Stimulated activated CD4-positive, alpha-beta T cell treated with anti-CD3 and anti-CD28 coated beads, Interleukin-4, amount 100 ng/mL, for 24 hours (primary cell): ENCODE measurements at places on chromosomes 13 and 19.

DNA sequence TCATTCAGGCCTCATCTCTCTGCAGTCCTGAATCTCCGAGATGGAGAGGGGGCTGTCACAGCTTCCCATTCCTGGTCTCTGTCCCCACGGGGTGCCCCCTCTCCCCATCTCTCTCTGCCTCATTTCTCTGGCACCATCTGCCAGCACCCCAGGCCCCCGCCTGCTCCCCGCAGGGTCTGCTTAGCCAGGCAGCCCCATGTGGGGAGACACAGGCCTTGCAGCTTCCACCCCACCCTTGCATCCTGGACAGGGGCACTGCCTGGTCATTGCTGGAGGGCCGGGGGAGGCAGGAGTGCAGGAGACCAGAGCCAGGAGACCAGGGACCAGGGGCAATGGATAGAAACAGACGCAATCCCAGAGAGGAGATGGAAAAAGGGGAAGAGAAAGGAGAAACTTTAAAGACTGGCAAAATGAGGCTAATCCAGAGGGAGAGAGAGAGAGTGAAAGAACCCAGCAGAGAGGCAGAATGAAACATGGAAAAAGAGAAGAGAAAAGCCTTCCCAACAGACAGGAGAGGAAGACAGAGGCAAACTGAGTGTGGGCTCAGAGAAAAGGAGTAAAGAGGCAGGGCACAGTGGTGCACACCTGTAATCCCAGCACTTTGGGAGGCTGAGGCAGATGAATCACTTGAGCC, 8.8 kb upstream of the GIPR start:
- no peak for DNase-seq

GRCh38 chr13:99988529-99989275, 7.1 kb downstream of the ZIC2 start:
- no peak for DNase-seq

DNA sequence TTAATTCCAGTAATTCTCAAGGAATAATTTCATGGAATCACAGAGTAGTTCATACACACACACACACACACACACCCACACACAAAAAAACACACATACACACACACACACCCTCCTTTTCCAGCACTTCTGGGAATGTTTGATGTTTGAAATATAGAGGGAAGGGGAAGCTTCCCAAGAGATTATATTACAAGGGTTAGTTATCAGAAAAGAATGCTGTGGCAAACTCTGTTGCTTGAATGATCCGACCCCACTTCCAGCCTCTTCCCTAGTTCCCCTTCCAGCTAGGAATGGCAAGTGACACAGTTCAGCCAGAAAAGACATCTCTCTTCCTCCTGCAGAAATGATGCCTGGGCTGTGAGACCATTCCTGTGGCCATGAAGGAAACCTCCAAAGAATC, 49.9 kb downstream of the KCTD12 start:
- no peak for DNase-seq

DNA sequence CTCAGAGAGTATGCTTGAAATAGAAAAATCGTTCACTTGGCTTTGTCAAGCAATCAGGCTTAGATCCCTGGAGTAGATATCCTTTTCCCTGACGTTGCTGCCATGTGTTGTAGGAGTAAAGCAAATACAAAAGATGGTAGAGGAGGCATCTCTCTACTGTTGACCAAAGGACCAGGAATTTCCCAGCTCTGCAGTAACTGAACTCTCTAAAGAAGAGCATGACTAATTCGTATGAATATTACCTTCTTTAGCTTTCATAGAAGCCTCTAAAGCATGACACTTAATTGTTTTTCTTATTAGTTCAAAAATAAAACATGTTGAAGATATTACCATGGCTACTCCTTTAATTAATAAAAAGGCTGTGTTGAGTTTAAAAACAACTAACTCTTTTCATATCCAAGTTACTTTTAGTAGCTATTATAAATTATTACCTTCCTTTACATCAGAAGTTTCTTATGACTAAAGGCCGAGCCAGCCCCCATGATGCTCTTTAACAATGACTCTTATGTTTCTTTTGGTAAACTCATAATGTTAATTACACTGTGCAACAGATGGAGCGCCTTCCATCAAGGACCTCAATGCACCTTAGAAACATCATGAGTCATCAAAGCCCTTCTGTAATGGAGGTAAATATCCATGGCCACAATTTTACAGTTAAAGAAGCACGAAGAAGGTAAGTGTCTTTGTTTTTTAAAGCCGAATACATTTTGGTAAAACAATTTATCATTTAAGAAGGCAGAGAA, 352.4 kb downstream of the KLF5 start:
- DNase-seq: no peak
